ENCODE measurements at places on chromosomes 6 and 20.

GRCh38 chr6:106749609-106750008, 120.2 kb downstream of the QRSL1 start:
- no peak for DNase-seq

- peak; percentile 85 for DNase-seq
These were observed at the start of gene PRICKLE4 for GRCh38 chr6:41780551-41781365. Gene PRICKLE4 (plus strand): TSS chr6:41780782. CDS start chr6:41783474, 2,692 bp downstream.

DNA sequence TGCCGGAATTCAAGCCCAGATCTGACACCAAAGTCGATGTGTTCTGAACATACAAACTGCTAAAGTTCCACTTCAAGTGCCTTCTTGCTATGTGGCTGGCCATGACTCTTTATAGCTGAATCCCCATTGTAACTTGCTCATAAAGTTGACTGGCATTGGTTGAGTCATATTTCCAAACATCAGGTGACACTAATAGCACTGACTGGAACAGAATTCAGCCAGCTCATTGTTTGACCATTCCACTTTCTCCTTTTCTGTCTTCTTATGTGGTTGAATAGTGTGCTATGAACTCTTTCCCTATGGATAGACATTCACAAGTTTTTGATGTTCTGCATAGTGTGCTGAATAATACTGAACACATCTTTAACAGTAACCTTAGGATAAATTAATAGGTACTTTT, 266.2 kb upstream of the ZFP64 start:
- DNase-seq = no peak

DNA sequence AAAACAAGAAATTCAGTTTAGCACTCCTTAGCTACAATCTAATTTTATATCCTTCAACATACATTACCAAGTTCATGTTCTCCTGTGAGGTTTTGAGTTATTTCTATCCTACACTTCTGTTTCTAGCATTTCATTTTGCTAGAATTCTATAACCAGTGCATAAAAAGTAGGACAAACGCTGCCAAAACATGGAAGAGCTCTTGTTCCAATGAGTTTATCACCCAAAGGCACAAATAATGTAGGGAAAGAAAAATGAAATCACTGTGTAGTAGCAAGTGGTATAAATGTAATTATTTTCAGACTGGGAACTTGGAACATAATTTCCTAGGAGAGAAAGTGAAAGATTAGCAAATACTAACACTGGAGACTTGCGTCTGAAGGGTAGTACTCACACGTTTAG, 413.3 kb upstream of the NRSN1 start:
- DNase-seq = no peak

GRCh38 chr6:168865-169455, 123.3 kb upstream of the DUSP22 start:
- peak; percentile 62 for DNase-seq

- DNase-seq = peak; percentile 79
These were observed 129.5 kb downstream of the NFATC2 start for GRCh38 chr20:51412951-51413481.

- DNase-seq = no peak
These were observed 77.5 kb upstream of the BEND3 start for GRCh38 chr6:107192830-107193229.

GRCh38 chr20:36744764-36745191, 1.1 kb downstream of the NDRG3 start:
- peak; percentile 82 for DNase-seq

DNA sequence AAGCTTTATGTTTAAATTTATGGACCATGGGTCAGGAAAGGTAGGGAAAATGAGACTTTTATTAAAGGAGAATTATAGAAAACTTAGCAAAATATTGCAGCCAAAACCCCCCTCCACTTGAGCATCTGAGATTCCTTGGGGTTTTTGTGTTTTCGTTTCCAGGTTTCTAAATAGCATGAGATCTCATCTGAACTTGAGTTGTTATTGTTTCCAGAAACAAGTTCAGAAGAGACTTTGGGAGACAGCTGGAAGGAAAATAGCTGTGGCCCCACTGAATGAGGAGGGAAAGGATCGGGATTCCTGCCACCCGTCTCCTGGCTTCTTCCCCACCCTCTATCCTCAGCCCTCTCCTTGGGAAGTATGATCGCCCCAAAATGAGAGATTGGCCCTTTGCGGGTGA, 75.5 kb downstream of the TBC1D7 start:
- DNase-seq = no peak

GRCh38 chr6:50030777-50031562, 9.2 kb upstream of the DEFB110 start:
- DNase-seq = peak; percentile 51

- no peak for DNase-seq
These were observed 43.9 kb downstream of the HLA-A start for GRCh38 chr6:29986179-29986781.

- DNase-seq = no peak
These were observed 221.9 kb downstream of the TTLL2 start for GRCh38 chr6:167546611-167547327.

DNA sequence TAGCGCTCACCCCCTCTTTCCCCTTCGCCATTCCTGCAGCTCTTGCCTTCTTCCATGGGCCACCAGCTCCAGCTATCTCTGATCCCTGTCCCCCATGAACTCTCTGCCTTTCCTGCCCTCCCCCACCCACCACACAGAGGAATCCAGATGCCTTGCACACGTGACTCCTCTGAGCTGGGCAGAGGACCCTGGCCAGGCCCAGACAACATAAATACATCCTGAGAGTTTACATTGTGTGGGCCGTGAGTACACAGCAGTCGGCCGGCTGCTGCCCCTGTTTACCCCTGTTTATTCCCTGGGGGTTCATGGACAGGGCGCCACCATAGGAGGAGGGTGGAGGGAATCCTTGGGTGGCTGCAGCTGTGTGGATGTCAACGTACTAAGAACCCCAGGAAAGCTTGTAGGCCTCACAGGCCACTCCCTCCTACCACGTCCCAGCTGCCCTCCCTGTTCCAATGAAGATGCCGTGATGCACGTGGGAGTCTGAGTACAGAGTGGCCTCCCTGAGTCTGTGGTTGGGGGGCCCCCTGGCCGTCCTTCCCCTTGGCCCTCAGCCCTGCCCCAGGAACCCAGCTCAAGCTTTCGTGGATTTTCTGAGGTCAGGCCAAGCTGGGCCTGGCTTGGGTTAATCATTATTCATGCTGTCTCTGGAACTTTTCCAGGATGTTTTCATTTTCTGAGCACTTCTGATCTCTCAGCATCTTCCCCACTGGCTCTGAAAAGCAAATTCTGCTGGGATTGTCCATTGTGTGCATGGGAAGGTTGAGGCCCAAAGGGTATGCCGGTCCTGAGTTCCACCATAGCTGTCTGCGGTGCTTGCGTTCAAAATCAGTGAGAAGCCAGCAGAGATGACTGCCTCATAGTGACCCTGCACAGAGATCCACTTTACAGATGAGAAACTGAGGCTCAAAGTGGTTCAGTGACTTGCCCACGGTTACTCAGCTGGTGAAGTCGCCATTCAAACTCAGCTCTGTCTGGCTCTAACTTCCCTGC, 136.3 kb downstream of the MRPL14 start:
- DNase-seq = peak; percentile 25

DNA sequence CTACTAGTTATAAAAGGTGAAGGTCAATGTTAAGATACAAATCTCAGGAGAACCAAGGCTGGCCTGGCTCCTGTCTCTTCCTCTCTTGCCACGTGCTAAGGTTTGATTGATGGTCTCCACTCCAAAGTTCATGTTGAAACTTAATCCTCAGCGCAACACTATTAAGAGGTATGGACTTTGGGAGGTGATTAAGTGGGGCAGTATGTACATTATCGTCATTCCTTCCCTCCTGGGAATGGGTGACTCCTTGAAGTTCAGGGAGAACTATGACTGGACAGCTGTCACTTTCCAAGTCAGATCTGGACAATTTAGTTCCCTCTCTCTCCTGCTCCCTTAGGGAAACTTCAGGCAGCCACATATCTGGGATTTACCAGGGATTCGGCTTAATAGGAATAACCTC, 50.5 kb downstream of the KCNK5 start:
- no peak for DNase-seq

DNA sequence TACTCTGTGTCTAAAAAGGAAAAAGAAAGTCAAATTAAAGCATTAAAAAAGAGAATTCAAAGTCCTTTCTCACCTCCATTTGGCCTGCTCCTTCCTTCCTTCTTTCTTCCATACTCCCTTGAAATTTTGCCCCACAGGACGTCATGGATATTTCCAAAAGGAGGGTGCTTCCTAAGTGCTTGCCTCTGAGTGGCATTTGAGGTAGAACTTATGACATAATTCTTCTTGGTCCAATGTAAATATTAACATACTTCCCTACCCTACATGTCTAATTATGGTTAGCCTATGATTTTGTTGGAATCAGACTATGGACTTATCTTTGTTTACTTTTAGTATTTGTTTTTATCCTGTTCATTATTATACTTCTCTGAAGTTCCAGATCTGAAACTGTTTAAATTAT, 132.3 kb downstream of the PFDN4 start:
- DNase-seq = no peak

- no peak for DNase-seq
These were observed 34.9 kb downstream of the ANGPT4 start for GRCh38 chr20:881051-881782.

DNA sequence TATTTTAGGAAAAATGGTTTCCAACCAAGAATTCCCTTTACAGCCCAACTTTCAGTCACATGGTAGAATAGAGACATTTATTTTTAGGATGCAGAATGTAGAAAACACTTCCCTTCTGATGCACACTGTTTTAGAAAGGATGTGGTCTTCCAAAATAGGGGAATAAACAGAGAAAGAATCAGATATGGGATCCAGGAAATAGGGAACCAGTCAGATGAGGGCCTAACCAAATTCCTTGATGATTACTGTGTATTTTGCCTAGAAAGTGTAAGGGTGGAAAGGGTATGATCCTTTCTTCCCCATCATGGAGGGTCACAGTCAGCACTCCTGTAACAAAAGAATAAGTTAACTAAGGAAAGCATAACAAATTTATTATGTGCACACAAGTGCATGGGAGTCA, 27.4 kb downstream of the SLX4IP start:
- DNase-seq = no peak

- DNase-seq = peak; percentile 36
These were observed 167.5 kb downstream of the SOD2 start for GRCh38 chr6:159525445-159526025.

- DNase-seq = peak; percentile 11
These were observed 393.5 kb downstream of the NKAIN2 start for GRCh38 chr6:124197148-124197547.

DNA sequence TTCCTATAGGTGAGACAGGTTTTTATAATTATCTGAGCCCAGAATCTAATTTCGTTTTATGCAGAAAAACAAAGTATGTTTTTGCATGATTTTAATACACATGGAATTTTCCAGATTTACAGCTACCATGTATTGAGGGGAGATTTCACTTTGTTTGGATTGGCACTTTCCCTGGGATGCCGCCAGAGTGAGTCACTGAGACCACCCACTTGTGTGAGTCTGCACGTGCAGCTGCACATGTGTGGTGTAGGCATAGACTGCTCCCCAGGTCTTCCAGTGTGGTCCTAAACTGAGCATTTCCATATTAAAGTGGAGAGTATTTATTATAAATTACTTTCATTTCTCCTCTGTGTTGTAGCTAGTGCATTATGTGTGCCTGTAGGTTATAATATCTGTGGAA, 186.8 kb downstream of the UBE3D start:
- DNase-seq = no peak

- no peak for DNase-seq
These were observed 50.5 kb downstream of the HLA-A start for GRCh38 chr6:29992807-29993206.

GRCh38 chr6:14831070-14831469, 414.8 kb upstream of the JARID2 start:
- DNase-seq = no peak

DNA sequence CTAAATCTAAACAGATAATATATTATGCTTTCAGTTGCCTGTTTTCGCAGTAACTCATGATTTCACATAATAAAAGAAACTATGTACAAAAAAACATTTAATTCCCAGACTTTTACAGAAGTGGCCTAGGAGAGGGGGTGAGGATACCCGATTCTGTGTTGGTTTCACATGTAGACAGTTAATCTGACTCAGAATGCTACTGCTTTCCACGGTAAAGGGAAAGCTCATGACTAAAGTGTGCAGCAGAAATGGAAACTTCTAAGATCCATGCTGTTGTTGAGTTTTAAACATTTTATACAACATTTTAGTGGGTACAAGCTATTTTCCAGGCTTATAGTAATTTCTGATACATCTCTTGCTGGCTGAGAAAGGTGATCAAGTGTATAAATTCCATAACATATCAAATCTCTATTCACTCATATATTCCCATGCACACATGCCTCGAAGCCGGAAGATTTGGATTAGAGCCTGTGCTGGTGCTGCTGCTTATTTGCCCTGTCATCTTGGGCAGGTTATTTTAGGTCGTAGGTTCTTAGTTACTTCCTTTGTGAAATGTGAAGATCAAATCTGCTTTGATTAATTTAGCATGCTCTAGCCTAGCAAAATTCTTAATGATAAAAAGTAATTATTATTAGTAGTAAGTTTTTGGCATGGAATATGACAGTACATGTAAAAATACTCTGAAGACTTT, 896.7 kb upstream of the MAP3K7 start:
- no peak for DNase-seq

- no peak for DNase-seq
These were observed 8.0 kb downstream of the SLC18B1 start for GRCh38 chr6:132790450-132790849.

GRCh38 chr6:38133932-38134703, 314.6 kb downstream of the ZFAND3 start:
- no peak for DNase-seq

- DNase-seq = no peak
These were observed 7.0 kb downstream of the HELZ2 start for GRCh38 chr20:63567136-63567385.

DNA sequence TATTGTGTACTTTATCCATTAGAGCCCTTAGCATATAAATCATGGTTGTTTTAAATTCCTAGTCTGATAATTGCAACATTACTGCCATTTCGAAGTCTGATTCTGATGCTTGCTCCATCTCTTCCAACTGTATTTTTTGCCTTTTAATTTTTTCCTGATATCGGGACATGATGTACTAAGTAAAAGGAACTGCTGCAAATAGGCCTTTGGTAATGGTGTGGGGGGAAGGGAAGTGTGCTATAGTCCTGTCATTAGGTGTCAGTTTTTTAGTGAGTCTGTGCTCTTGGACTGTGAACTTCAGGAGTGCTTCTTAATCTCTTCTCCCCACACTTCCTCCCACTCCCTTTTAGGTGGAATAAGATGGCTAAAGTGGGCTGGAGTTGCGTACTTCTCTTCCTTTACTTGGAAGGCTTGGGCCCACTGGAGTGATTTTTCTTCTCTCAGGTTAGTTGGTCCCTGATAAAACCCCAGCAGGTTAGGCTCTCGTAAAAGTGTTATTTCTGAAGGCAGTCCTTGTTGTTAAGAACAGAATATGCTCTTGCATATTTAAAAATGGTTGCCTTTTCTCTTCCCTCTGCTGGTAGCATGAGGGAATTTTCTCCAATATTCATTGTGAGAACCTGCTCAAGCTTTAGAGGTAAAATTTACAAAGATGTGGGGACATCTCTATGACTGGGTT, 18.1 kb downstream of the STXBP5 start:
- DNase-seq = no peak

All from H7 (cell line).